Suppressor macrophage treated with lipopolysaccharide for 4 hours (primary cell): ENCODE measurements at places on chromosomes 6 and 20.

DNA sequence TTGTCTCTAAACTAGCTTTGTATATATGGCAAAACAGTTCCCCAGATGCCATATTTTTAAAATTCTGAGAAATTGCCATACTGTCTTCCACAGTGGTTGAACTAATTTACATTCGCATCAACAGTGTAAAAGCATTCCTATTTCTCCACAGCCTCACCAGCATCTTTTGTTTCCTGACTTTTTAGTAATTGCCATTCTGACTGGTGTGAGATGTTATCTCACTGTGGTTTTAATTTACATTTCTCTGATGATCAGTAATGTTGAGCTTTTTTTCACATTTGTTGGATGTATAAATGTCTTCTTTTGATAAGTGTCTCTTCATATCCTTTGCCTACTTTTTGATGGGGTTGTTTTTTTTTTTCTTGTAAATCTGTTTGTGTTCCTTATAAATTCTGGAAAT, 1222.7 kb upstream of the CITED2 start:
- DNase-seq: no peak

GRCh38 chr6:105536961-105537360, 134.1 kb upstream of the PREP start:
- no peak for DNase-seq

- DNase-seq: peak; percentile 89
Observed at GRCh38 chr6:154197196-154197860, 158.3 kb downstream of the OPRM1 start.

GRCh38 chr6:55069132-55069781, 105.1 kb upstream of the HCRTR2 start:
- peak; percentile 70 for DNase-seq

DNA sequence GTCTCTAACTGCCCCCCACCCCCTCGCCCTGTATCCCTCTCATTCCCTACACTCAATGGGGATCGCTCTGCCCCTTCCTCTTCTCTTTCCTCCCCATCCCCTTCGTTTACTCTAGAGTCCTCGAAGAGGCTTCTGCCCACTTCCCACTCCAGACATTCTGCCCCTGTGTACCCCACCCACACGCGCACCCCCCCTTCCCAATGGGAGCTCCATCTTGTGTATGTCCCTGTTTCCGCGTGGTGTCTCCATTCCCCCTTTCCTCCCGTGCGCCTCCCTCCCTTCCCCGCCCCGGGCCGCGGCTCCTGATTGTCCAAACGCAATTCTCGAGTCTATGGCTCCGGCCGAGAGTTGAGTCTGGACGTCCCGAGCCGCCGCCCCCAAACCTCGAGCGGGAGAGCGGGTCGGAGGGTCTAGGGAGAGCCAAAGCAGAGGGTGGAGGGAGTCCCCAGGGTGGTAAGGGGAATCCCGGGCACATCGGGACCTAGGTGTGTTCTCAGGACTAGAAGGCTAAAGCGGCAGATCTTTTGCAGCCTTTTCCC, 679 bp upstream of the RING1 start:
- no peak for DNase-seq

DNA sequence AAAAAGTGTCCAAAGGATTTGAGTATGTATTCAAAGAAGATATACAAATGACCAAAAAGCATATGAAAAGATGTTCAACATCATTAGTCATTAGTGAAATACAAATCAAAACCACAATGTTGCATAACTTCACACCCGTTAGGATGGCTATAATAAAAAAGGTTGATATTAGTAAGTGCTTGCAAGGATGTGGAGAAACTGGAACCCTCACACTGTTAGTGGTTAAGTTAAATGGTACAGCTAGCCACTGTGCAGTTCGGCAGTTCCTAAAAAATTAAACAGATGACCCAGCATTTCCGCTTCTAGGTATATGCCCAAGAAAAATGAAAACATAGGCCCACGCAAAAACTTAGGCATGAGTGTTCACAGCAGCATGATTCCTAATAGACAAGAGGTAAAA, 38.6 kb downstream of the IBTK start:
- DNase-seq: peak; percentile 38

DNA sequence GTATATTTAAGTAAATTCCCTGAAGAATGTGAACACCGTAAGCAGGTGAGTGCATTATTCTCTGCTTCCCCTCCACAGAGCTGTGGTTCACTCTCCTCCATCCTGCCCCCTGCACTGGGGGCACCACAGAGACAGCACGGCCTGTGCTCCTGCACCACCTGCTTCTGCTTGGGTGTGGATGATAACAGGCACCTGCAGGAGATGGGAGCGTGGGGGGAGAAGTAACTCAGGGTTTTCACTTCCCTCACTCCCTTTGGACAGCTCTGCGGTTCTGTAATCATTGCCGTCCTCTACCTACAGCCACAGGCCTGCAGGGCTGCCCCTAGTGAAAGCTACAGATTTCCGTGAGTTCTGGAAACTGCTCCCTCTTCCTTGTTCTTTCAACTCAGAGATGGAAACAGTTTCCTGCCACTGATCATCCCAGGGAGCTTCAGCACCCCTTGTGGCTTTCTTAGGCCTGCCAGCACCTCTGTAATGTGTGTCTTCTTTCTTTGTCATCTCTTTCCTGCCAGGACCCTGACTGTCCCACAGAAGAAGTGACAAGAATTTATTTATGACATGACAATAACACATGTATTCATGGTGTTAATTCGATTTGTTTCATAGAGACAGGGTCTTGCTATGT, 21.3 kb upstream of the MICB start:
- no peak for DNase-seq

DNA sequence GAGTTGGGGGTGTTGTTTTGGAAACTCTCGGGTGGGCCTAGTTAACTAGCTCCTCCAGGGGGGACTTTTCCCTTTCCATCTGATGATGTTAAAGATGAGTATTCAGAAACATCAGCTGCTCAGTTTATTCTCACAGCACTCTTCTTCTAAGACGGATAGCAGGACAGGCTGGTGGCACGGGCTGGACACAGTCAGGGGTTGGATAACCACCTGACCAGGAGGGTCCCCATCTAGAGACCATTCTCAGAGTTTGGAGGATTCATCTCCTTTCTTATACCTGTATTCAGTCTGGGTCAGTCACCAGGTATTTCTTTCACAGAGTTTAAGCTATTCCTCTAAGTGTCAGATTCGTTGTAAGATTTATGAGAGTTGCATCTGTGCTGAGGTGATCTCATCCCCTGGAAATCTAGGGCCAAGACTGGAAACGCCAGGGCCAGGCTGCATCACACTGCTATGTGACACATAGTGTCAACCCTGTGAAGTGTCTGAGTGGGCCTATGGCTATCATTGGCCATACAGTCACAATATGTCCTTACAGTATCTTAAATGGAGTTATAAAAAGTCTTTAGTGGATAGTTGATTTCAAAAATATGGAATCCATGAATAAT, 111.7 kb downstream of the FAM50B start:
- DNase-seq: no peak

- DNase-seq: no peak
Observed at GRCh38 chr6:1966713-1967112, 278.7 kb downstream of the GMDS start.

- no peak for DNase-seq
Observed at GRCh38 chr6:167235005-167235404, 56.1 kb upstream of the UNC93A start.
